Ureter (tissue), 1 donor: ENCODE measurements at places on chromosomes 4 and X. TPM values are rescaled to one million over a fixed set of nuclear protein-coding genes. Genes with fewer than 3 reads are reported as not detected.

GRCh38 chrX:103396186-103396585 lies 19.8 kb downstream of the BEX3 start:
- DNase-seq, result no peak

DNA sequence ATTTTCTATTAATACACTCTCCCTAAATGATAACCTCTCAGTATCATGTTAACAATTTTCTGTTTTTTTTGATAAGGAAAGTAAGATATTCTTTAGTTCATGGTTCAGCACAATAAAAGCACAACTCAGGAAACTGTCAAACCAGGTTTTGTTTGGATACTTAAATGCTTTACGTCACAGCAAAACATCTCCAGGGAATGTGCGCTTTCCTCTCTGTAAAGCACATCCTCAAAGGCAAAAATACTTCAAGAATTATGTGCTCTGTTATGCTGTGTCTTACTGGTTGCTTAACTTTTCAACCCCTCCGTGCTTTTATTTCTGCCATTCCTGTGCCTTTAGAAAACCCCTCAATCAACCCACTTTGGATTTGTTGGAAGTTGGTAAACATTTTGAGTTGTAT lies 27.8 kb downstream of the SNX25 start:
- DNase-seq, result no peak

DNA sequence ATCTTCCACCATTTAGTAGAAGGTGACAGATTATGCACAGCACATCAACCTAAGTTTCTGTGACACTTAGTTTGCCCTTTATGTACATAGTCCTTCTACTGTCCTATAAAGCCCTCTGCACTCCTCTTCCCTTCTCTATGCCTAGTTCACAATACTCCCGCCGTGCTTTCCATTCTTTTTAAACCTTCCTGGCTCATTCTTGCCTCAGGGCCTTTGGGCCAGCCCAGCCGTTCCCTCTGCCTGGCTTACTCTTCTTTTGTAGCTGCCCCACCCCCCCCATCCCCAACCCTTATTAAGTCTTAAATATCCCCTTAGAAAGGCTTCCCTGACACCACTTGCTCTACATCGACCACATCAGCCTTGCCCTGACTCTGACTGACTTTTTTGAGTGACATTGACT lies 33.0 kb downstream of the SGMS2 start:
- no peak for DNase-seq

GRCh38 chr4:47827343-47828047 lies 10.4 kb downstream of the CORIN start:
- no peak for DNase-seq

DNA sequence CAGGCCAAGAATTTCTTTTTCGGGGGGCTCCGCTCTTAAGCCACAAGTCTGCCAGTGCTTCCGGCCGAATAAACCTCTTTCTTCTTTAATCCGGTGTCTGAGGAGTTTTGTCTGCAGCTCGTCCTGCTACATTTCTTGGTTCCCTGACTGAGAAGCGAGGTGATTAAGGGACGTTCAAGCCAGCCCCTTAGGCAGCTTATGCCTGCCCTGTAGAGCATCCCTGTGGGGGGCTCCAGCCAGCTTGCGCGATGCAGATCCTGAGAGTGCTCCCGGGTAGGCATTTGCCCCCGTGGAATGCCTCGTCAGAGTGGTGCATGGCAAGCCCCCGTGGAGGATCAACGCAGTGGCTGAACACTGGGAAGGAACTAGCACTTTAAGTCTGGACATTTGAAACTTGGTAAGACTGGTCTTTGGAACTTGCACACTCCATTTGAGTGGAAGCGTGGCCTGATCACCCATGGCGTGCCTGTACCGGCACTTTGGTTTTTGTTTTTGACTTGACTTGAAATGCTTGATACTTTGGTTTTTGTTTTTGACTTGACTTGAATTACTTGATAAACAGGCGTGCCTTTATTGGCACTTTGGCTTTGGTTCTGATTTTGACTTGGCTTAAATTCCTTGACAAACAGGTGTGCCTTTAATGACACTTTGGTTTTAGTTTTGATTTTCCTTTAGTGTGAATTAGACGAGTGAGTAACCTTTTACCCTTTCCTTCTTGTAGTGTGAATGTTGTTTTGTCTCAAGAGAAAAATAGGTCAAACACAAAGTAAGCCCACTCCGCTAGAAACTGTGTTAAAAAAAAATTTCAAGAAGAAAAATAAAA lies 6.1 kb downstream of the ACOX3 start:
- DNase-seq, result no peak

- no peak for DNase-seq
Observed at GRCh38 chrX:134172588-134173259, 64.3 kb upstream of the CCDC160 start.

- DNase-seq, result no peak
Observed at GRCh38 chrX:103864886-103865534, 33.0 kb upstream of the RAB9B start.

GRCh38 chr4:69749771-69750170 lies 10.6 kb downstream of the SULT1B1 start:
- DNase-seq, result no peak

- no peak for DNase-seq
Observed at GRCh38 chr4:14157262-14157661, 529.7 kb upstream of the BOD1L1 start.

DNA sequence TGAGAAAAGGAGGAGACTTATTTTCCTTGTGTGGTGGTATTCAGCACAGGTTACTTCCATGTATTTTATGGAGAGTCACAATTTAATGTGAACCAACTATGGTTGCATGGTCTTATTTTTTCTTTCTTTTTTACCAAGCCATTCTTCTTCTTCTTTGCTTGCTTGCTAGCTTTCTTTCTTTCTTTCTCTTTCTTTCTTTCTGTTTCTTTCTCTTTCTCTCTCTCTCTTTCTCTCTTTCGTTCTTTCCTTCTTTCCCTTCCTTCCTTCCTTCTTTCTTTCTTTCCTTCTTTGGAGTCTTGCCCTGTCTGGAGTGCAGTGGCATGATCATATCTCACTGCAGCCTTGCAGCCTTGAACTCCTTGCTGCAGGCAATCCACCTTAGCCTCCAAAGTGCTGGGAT lies 68.9 kb downstream of the DOCK11 start:
- DNase-seq, result no peak

The RNF175 gene
- 0.86 TPM for total RNA-seq

The BEX1 gene
- total RNA-seq, result 2.4 TPM

The ALPK1 gene
- 49.1 TPM for total RNA-seq
